ENCODE measurements at places on chromosomes 3 and 15.

DNA sequence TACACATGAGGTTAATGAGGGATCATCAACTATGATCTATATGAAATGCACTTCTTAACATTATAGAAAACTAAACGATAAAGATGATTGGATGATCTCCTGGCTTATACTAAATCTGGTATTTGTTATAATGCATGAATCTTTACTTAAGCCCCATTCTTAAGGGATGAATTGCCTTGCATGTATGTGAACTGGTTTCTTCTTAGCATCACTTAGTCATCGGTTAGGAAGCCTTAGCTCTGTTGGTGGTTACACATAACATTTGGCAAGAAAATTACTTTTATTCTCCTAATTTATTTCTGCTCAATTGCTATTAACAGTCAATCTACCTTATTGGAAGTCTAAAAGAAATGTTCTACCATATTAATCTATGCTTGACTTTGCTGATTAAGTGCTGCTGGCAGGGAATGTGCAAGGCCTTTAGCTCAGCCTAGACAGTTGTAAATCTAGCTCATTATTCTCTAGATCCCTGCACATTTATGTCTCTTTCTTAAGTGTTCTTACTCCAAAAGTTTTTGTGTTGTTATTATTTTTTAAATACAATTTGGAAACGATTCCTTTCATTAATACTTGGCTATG lies 356.0 kb downstream of the ZPLD1 start:
- DNase-seq: no peak

DNA sequence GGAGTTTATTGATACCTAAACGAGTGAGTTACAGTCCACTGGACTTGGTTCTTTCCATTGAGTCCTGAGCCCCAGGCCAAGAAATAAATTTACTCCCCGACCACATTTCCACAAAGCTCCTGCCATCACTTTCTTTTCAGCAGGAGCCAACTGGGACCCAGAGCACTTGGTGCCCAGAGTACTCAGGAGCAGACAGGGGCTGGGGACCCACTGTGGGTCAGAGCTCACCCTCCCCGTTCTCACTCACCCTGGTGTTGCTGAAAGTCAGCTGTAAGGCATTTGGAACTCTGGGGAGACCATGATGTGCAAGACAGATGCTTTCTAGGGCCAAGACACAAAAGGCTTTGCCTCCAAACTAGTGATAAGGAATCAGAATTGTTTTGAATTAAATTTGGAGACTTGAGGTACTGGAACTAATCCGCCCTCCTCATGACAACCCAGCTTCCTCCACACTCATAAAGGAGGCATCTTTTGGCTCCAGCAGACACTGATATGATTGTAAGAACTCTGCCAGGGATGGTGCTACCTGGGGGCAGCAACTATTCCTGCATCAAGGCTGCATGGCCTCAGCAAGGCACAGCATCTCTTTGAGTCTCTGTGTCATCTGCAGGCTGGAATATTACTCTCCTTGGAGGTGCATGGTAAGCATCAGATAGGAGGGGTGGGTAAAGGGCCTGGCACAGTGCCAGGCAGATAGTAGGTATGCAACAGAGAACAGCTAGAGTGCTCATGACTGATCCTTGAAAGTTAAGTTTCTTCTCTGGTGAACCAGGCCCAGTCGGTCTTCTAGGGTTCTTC lies 7.3 kb upstream of the CAMK1 start:
- no peak for DNase-seq

- peak; percentile 59 for DNase-seq
Measured at GRCh38 chr3:126355777-126356372, 1.3 kb downstream of the KLF15 start.

- no peak for DNase-seq
Measured at GRCh38 chr15:94312946-94313345, 81.6 kb downstream of the MCTP2 start.

- no peak for DNase-seq
Measured at GRCh38 chr3:150613709-150614480, 10.8 kb downstream of the SELENOT start.

- no peak for DNase-seq
Measured at GRCh38 chr3:54967731-54968161, 39.9 kb upstream of the LRTM1 start.

DNA sequence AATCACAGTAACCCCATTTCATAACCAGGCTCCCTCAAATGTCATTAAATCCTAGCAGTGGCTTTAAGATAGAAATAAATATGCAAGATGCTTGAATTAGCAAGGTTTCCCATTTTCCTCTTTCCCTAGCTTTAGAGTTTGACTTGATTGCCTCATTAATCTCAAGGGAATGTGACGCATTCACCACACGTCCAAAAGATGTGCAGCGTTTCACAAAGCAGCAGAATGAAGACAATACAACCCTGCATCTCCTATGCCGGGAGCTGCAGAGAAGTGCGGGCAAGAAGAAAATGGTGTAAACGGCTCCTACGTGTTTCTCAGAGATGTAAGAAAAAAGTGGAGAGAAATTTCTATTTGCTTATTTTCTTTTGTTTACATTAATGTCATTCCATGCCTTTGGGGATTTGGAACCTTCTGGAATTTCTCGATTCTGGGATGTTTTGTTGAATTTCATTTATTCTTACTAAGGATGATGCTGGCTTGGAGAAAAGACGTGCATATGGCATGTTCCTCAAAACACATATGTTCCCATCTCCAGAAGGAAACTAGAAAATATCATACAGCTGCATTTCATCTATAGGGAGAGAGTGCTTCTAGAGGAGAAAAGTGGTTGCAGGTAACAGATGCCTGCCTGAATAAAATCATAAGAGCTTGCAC lies 27.8 kb upstream of the FRMD4B start:
- no peak for DNase-seq

- no peak for DNase-seq
Measured at GRCh38 chr3:99542767-99543518, 95.5 kb upstream of the COL8A1 start.

GRCh38 chr15:31269816-31270575 lies 56.6 kb upstream of the KLF13 start:
- DNase-seq: no peak

GRCh38 chr15:42373274-42373673 lies 14.0 kb downstream of the CAPN3 start:
- DNase-seq: no peak

GRCh38 chr3:184757022-184757651 lies 45.3 kb upstream of the MAGEF1 start:
- DNase-seq: no peak

- DNase-seq: no peak
Measured at GRCh38 chr3:47635536-47635935, 56.9 kb upstream of the CSPG5 start.

- no peak for DNase-seq
Measured at GRCh38 chr3:30754426-30754825, 140.0 kb downstream of the GADL1 start.

DNA sequence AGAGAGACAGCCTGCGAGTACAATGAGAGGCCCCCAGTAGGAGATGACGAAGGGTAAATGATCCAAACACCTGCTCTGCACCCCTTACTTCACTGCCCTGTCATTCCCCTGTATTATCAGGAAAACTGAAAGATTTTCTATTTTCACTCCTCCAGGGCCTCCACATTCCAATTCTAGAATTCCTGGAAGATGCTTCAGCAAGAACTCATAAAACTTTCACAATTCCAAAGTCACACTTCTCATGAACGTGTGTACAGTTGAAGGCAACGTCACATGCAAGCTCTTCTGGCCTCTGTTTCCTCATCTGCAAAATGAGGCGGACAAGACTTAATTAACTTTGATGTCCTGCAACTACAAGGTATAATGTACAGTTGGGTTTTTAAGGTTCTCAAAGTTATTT lies 62.8 kb upstream of the SPATA12 start:
- DNase-seq: no peak

DNA sequence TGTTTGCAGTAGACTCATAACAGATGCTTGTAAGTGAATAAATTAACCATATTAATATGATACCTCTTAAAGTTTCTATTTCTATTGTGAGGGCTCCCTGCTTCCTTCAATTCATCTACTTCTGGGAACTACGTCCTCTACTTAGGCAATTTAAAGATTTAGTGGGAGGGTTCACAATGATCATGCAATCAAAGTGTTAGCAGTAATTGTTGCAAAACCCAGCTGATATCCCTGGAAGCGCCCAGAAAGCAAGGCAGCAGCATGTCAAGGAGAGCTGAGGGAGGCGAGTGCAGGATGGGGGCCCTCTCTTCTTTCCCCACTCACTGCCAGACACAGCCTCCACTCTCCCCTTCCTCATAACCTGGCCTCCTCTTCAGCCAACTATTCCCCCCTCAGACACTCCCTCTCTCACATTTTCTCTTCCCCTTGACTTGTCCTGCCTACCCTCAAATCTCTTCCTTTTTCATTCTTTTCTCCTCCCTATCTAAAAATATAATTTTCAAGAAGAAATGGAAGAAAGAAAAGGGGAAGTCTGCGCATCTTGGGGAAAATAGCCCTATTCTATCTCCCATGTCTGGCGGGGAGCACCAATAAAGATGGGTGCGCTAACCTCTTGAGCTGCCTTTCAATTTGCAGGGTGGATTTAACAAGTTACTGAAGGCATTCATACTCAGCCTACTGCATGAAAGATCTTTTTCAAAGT lies 6.6 kb downstream of the TMEM212 start:
- no peak for DNase-seq

- DNase-seq: no peak
Measured at GRCh38 chr15:63718590-63719035, 115.1 kb downstream of the HERC1 start.

DNA sequence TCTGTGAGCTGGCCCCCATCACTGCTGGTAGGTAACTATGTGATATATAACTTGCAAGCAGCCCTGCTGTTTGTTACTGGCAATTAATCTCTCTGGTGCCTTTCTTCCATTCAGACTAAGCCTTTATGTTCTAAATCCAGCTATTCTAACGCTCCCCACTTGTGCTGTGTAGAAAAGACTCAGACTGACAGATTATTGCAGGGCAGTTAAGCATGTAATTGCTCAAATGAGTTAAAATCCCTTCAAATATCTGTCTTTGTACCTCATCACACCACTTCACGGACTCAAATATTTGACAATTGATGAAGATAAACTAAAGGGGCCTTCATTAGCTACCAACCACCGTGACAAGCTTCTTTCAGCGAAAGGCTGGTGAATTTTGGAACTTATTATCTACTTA lies 416.2 kb downstream of the NR2F2 start:
- no peak for DNase-seq

DNA sequence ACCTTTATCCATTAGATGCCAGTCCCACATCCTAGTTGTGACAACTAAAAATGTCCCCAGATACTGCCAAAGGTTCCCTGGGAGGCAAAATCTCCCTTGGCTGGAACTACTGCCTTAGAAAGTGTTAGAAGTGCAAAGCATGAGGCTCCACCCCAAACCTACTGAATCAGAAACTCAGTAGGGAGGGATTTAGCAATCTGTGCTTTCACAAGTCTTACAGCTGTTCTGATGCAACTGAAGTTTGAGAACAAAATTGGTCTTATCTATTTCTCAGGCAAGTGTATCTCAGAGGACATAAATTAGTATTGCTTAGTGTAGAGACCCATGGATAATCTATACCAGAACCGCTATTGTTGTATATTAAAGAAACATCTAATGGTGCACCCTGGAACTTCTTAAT lies 70.2 kb downstream of the CLDN1 start:
- no peak for DNase-seq

- DNase-seq: no peak
Measured at GRCh38 chr3:122458992-122459391, 43.1 kb upstream of the WDR5B start.

GRCh38 chr15:90885432-90886290 lies 1.4 kb downstream of the FES start:
- DNase-seq: peak; percentile 84

GRCh38 chr15:56587686-56588085 lies 122.7 kb upstream of the MNS1 start:
- DNase-seq: no peak

DNA sequence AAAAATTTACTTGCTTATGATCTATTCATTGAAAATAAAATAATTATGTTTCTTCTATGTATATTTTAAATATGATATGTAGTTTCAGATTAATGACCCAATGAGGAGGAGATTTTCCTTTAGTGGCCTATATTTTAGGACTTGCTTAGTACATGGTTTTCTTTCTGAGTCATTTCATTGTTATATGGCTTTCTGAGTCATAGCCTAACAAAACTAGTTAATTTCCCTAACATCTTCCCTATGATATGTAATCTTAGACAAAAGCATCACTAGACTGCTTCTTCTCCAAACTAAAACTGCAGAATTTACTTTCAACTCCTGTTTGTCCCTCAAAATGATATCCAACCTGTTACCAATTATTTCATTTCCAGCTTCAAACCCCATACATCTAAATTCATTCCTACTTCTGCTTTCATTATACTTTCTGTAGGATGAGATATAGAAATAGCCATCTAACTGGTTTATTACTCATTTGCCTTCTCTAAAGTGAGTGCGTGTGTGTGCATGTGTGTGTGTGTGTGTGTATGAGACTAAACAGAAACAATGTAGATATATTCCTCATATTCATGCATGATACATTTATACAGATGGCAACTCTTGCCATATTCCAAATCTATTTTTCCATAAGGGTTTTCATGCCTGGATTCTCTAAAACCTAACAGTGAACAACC lies 915.0 kb upstream of the GBE1 start:
- no peak for DNase-seq

DNA sequence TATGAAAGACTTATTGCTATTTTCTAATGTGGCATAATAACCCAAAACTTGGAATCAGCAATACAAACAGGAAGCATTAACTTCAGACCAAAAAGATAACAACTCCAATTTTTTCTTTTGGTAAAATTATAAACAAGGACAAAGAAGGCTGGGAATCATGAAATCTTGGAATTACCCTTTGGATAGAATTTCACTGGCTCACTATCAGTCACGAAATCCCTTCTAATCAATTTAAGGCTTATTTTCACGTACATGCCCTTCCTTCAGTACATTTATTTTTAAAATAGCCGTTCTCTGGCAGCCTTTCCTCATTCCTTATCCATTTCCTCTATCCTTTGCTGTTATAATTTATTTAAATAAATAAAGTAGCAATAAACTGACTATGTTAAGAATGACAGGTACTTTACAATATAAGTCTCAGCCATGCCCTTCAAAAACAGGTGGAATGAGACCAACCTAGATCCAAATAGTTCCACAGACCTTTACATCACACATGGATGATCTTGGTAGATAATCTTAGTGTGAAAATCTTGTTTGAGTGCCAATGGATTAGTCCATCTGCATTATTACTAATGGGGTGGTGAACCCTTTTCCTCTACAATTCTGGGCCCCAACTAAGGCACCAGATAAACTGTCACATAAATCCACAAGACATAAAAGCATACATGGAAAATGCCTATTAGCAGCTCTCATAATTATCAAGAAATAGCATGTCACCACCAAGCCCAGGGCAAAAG lies 38.9 kb downstream of the ABI3BP start:
- DNase-seq: no peak

GRCh38 chr15:66619152-66619903 lies 53.5 kb upstream of the LCTL start:
- peak; percentile 82 for DNase-seq

DNA sequence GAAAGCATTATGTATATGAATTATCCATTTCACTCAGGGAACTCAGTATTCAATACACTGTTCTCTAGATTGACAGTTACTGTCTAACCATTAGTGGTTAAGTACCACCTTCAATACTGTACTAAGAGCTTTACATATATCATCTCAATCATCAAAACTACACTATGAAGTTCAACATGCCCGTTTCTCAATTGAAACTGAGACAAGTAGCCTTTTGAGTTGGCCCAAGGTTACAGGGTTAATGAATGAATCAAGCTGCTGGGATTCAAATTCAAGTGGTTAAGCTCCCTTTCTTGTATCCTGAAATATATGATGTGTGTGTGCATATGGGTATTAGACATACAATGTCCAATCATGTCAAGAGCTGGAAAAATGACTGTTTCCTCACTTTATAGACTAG lies 5.8 kb downstream of the TASOR start:
- DNase-seq: no peak
